ENCODE measurements at places on chromosomes 7 and 10.

GRCh38 chr10:53025172-53025711 is 252.7 kb upstream of the MBL2 start:
- DNase-seq = no peak
- no peaks in the 10 kb centered on the region for H3K36me3 ChIP-seq
- peak overlapping the region; percentile 39 for H3K4me3 ChIP-seq

- no peaks in the 10 kb centered on the region for H3K36me3 ChIP-seq
- no peak overlapping the region for H3K4me3 ChIP-seq
- H3K27ac ChIP-seq = no peak overlapping the region
- no peak for DNase-seq
- H3K27me3 ChIP-seq = no peaks in the 10 kb centered on the region
These were observed 618.6 kb upstream of the MKI67 start for GRCh38 chr10:128744811-128745305.

- H3K27ac ChIP-seq = no peak overlapping the region
- H3K36me3 ChIP-seq = no peaks in the 10 kb centered on the region
- H3K4me1 ChIP-seq = no peaks in the 10 kb centered on the region
- DNase-seq = no peak
- H3K27me3 ChIP-seq = no peaks in the 10 kb centered on the region
- H3K4me3 ChIP-seq = no peak overlapping the region
These were observed 1174.6 kb upstream of the LRRTM3 start for GRCh38 chr10:65751218-65751617.

DNA sequence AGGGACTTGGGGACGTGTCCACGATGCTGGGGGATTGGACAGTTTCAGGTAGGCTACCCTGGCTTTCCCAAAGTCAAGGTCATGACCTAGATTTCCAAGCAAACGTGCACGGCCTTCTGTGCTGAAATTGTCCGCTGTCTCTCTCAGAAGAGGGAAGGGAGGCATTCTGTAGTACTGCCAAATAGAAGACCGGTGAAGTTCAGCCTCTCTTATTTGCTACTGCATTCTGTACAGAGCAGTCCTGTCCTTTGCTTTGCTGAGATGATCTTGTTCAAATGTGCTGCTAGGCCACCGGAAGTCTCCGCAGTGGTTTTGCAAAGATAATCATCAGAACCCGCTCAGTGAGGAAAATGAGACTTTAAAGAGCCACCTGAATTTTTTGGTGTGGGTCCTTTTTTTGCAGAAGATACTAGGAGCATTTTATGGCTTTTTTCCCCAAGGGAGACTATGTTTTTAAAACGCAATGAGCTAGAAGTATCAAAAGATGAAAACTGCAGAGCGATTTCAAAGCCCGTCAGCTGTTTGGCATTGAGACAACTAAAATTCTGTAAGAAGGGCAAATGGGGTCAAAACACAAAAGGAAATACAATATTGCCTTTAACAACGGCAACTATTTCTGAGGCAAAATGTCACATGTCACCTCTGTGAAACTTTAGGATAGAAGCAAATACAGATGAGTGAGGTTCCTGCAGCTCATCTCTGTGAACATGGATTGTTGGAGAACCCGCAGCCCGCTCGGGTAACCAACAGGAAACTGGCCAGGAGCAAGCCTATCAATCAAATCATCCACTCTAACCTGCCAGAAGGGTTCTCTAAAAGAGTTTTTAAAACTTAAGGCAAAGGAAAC is 1.3 kb upstream of the NMT2 start:
- no peaks in the 10 kb centered on the region for H3K27me3 ChIP-seq
- peak overlapping the region; percentile 52 for H3K27ac ChIP-seq
- H3K4me3 ChIP-seq = no peak overlapping the region
- no peaks in the 10 kb centered on the region for H3K36me3 ChIP-seq
- DNase-seq = no peak
- H3K4me1 ChIP-seq = peaks cover 10% of the 10 kb centered on the region
